ENCODE measurements at places on chromosomes 2 and 18. TPM values are rescaled to one million over a fixed set of nuclear protein-coding genes. Genes with fewer than 3 reads are reported as not detected.

CAPG gene
- 295 TPM for total RNA-seq

TRIM54 gene
- total RNA-seq = 0.16 TPM

NAT8 gene
- total RNA-seq = not detected

CHRND gene
- not detected for total RNA-seq

ANKRD29 gene
- total RNA-seq = 11.2 TPM

GAD1 gene
- 1.1 TPM for total RNA-seq

TEKT4 gene
- not detected for total RNA-seq

DPP4 gene
- 0.56 TPM for total RNA-seq

DNA sequence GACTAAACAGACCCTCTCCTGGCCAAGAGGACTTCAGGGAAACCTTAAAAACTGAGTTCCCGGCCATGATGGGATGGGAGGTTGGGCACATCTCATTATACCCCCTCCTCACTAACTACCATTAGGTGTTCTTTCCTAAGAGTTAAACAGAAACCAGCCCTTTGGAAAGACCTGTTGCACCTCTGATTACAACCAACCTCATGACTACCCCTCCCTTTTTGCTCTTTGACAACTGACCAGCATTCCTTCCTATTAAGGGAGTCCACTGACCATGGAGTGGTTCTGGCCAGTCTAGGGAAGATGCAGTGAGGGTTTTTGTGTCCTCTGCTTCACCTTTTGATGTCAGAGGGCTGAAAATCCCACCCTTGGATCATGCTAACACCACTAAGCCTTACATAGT, 44.5 kb upstream of the FRZB start:
- ATAC-seq = no peak

DNA sequence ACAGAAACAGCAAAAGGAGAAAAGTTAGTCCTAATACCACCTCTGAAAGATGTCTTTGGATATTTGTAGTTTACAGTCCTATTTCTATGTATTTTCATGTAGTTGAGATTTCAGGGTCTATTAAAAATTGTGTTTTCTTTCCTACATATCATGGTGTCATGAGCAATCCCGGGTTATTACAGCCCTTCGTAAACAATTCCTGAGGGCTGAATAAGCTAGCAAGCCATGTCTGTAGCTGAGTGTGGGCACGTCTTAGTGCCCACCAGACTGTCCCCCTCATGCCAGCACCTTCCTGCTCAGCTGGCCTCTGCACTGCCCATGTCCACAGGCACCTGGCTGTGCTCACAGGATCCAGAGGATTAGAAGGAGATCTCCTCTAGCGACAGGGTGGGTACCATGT, 60.6 kb downstream of the CTIF start:
- ATAC-seq = no peak

GRCh38 chr2:168722592-168722991, 79.8 kb upstream of the NOSTRIN start:
- ATAC-seq = no peak

DNA sequence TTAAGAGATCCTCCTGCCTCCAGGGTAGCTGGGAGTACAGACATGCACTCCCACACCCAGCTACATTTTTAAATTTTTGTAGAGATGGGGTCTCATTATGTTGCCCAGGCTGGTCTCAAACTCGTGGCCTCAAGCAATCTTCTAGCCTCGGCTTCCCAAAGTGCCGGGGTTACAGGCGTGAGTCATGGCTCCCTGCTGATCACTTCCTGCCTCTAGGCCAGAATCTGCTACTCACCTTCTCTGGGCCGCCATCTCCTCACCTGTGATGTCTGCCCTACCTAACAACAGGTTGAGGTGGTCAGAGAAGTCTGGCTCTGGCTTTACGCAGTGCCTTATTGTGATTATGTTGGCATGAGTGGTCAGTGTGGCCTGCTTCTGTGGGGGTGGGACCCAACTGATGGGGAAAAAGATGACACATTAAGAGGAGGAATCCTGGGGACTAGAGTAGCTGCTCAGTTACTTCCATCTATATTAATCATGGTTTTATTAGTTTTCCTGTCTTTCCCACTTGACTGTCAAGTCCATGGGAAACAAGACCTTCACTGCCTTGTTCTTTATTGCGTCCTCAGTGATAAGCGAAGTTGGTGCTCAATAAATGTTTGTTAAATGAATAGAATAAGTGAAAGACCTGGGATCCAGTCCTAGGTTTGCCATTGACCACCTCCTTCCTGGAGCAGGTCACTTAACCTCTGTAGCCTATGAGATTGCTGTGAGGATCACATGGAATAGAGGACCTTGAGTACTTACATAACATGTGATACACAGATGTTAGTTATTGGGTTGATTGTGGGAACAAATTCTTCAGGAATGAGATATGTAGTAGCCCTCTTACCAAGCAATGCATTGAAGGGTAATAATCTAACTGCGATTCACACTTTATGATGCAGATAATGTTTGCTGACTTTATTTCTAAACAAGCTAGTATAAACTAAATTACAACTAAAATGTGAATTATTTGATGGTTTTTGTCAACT, 15.7 kb downstream of the KCTD1 start:
- peak; percentile 41 for ATAC-seq

DNA sequence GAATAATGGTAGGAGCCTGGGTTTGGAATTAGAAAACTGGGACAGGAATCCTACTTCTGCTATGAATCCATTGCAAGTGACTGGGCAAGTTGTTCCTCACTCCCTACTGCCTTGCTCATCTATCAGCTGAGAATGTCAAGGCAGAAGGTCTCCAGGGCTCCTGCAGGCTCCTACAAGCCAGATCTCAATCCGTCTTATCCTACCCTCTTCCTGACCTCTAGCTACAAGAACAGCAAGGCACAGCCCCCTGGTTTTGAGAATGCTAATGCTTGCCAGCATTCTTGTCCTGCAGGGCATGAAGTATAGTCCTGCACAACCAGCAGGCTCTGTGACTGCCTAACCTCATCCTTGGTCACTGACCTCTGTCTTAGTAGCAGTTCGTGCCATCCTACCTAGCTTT, 141.9 kb upstream of the TNP1 start:
- no peak for ATAC-seq

- ATAC-seq = no peak
These were observed 320.1 kb downstream of the OSR1 start for GRCh38 chr2:19038071-19039015.

GRCh38 chr18:2716394-2717326, 61.1 kb downstream of the SMCHD1 start:
- ATAC-seq = no peak

DNA sequence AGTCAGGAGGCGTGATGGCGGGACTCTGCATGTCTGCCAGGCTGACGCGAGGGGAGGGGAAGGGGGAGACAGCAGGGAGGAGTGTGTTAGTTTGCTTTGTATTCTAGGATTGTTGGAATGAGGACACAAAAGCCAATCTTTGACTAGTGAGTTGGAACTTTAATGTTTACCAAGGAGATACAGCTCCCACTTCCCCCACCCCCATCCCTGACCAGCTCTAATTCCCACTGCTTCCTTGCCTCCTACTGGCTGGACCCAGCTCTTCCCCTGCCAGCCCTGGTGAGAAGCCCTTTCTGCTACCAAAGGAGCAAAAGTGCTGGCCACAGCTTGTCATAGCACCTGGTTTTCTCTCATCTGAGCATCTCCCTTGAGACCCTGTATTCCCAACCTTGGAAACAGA, 84.5 kb downstream of the CELF4 start:
- ATAC-seq = no peak

- no peak for ATAC-seq
These were observed 7.3 kb upstream of the CAPN10 start for GRCh38 chr2:240579071-240579762.

DNA sequence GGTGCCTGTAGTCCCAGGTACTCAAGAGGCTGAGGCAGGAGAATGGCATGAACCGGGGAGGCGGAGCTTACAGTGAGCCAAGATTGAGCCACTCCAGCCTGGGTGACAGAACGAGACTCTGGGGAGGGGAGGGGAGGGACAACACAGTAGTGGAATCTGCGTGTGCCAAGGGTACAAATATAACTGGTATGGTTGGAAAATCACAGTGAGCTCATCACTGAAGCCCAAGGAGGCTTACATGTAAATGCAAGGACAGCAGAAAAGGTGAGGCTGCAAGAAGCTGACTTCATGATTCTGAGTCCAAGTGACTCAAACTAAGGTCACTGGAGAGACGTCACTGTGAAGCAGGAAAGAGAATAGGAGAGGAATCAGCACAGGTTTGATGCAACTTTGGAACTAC, 9.2 kb downstream of the SEPTIN10 start:
- peak; percentile 99 for ATAC-seq

DNA sequence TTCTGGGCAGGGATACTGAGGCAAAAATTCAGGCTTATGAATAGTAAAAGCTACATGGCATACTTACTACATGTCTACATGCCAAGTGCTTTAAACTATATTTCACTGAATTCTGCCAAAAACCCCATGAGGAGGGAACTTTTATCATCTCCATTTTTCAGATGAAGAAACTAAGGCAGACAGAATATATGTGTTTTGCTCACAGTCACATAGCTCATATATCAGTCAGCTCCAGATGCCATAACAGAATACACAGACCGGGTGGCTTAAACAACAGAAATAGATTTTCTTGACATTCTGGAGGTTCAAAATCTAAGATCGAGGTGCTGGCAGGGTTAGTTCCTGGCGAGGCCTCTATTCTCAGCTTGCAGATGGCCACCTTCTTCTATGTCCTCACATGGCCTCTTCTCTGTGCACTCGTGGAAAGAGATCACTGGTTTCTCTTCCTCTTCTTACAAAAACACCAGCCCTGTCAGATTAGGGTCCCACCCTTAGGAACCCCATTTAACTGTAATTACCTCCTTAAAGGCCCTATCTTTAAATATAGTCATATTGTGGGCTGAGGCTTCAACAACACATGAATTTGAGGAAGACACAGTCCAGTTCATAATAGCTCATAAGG, 27.1 kb upstream of the CREB1 start:
- ATAC-seq = no peak

DNA sequence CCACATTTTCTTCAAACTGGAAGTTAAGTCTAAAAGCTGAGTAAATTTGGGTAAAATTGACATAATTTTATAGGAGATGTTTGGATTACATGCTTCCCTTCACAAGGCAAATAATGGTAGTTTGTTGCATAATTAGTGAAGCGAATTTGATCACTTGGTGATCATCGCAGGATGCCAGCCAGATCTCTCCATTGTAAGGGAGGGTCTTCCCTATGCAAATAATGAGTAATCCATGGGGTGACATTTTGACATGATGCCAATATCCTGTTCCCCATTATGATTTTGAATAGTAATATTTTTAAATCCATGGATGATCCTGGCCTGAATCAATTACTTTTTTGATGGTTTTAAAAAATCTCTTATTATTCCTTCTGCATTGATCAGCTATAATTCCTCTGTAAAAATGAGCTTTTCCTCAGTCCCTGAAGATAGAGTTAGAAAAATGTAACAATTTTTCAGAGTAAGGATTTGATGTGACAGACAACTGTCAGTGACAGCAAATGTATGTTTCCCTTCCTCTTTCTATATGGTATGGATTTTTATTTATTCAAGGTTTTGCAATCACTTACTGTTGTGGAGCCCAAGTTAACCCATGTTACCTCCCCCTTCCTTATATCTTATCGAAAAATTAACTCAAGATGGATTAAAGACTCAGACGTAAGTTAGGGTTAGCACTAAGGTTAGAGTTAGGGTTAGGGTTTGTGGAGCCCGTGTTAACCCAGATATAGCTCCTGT, 21.4 kb downstream of the CCL20 start:
- ATAC-seq = no peak

DNA sequence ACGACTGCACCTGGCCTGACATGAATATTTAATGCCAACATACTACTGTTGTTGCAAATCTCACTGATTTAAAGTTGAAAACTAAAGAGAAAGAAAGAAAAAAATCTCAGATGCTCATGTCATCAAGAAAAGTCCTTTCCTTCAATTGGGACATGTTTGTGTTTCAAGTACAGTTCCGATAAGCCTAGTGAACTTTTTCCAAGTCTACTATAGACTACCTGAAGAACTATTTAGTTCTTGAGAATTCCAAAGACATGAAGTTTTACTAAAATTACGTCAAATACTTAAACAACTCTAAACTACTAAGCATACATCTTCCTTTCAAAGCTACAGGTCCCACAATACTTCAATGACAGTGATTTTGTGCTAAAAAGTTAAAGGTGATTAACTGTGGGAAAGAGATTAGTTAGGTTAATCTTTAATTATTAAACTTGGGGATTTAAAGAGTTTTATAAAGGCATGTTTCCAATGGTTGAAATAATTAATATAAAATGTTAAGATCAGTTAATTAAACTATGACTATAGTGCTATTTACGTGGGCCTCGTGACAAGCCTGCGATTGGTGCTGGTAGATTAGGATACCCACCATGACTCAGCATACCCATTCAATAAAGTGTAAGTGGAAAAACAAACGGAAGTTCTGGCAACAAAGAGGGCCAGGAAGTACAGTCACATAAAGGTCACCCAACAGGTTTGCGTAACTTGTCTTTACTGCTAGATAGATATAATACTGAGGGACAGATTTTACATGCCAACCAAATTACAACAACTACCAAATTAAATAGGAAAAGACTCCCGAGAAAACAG, 55.5 kb downstream of the SEPTIN10 start:
- peak; percentile 93 for ATAC-seq

GRCh38 chr2:135512099-135512498, 18.9 kb downstream of the ZRANB3 start:
- no peak for ATAC-seq
